Metanephros (tissue), 2 donors: ENCODE measurements at places on chromosomes 12 and 14. TPM values are rescaled to one million over a fixed set of nuclear protein-coding genes. Genes with fewer than 3 reads are reported as not detected.

Gene OS9
- 124 TPM for total RNA-seq

Gene SCARB1
- total RNA-seq: 19.7 TPM

Gene L2HGDH
- 17.4 TPM for total RNA-seq

Gene CELA1
- not detected for total RNA-seq

Gene KRT1
- 2.2 TPM for total RNA-seq

Gene PIK3C2G
- 8.4 TPM for total RNA-seq

Gene CCER1
- not detected for total RNA-seq

Gene MAP1LC3B2
- total RNA-seq: 0.29 TPM

Gene ACOT6
- 0.47 TPM for total RNA-seq

Gene IL22
- not detected for total RNA-seq

Gene LBHD2
- not detected for total RNA-seq

Gene ERBB3
- total RNA-seq: 123 TPM

Gene MAX
- total RNA-seq: 38.5 TPM

Gene NOVA1
- 14.6 TPM for total RNA-seq

Gene SCNN1A
- total RNA-seq: 131 TPM

Gene SLC5A8
- 21.5 TPM for total RNA-seq

Gene BDKRB2
- total RNA-seq: 7.8 TPM

Gene AMN
- total RNA-seq: 33.7 TPM

Gene PLD4
- 16.2 TPM for total RNA-seq

Gene GLS2
- total RNA-seq: 2.2 TPM

Gene COL2A1
- total RNA-seq: 29.5 TPM

Gene CHGA
- 2.6 TPM for total RNA-seq

Gene ETNK1
- total RNA-seq: 75.4 TPM

Gene RHOJ
- total RNA-seq: 13.4 TPM
